Stimulated activated CD4-positive, alpha-beta T cell treated with anti-CD3 and anti-CD28 coated beads, Interleukin-4, amount 100 ng/mL, for 24 hours (primary cell): ENCODE measurements at places on chromosomes 1 and 21.

DNA sequence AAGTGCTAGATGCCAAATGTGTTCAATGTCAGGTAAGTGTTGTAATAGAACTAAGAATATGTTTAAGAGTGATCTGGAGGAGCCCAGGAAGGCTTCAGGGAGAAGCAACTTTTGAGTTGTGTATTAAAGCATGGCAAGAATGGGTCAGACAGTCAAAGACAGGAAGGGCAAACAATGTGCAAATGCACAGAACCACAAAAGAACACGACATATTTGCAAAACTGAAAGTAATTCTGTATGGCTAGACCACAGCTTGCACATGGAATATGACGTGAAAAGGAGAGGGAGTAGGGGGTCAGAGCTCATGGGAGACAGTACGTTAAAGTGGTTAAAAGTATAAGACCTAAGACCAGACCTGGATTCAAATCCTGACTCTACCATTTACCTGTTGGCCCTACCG, 7.1 kb upstream of the SORT1 start:
- DNase-seq, result no peak

- DNase-seq, result peak; percentile 40
These were observed 2.7 kb downstream of the RAB29 start for GRCh38 chr1:205772607-205773032.

- no peak for DNase-seq
These were observed 22.2 kb upstream of the ABL2 start for GRCh38 chr1:179251675-179252074.

DNA sequence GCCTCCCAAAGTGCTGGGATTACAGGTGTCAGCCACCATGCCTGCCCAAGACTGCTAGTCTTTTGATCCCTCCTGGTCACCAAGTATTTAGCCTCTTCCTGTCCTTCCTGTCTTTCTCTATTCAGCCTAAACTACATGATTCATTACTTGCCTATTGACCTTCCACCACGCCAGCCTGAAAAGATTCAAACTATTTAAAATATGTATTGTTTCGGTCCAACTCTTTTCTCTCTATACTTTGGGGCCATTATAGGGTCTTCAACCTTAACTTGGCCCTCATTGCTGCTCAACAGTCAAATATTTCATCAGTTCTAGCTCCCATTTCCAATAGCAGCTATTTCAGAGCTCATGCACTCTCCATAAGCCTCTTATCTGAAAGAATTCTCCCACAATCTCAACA, 153.0 kb downstream of the TNFSF18 start:
- no peak for DNase-seq

DNA sequence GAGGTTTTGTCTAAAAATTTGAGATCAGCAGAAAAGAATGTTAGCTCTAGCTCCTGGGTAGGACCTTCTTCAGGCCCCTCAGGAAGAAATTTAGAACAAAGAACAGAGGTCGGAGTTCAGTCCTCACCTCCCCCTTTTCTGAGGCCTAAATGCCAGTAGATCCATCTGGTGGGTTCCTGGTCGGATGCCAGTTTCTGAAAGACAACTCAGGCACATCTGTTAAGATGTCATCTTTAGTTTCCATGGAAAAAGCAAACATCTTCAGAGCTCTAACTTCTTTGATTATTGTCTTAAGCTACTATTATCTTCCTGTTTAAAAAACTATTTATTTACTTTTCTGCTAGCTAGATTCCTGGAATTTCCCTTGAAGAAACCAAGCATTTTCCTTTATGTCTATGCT, 37.1 kb upstream of the USP25 start:
- no peak for DNase-seq

GRCh38 chr1:162538815-162539431, 22.6 kb upstream of the UAP1 start:
- DNase-seq, result no peak

- DNase-seq, result no peak
These were observed 93.9 kb upstream of the PRMT6 start for GRCh38 chr1:106962591-106962990.

- no peak for DNase-seq
These were observed 143.6 kb downstream of the GABPA start for GRCh38 chr21:25878344-25878743.

- no peak for DNase-seq
These were observed 159.7 kb upstream of the CXADR start for GRCh38 chr21:17352996-17353655.

GRCh38 chr1:192763243-192763642, 45.6 kb upstream of the RGS2 start:
- DNase-seq, result no peak

- no peak for DNase-seq
These were observed 151.6 kb downstream of the KCNJ6 start for GRCh38 chr21:37764691-37765090.
